ENCODE measurements at places on chromosomes 6 and 20.

DNA sequence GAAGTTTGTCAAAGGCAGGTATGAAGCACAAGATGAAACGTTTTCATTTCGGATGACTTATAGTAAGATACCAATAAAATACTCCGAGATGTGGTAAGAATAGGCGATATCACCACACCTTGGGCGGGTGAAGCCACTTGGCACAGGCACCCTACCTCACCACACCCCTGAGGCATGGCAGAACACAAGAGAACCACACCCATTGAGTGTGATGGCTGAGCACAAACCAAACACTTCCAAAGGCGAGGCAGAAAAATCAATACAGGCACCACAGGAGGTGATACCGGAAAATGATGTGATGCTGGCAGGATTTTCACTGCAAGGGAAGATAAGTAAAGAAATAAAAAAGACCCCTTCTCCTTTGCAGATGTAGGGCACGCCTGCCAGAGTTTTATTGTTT is 332.9 kb upstream of the PRDM1 start:
- DNase-seq = no peak

DNA sequence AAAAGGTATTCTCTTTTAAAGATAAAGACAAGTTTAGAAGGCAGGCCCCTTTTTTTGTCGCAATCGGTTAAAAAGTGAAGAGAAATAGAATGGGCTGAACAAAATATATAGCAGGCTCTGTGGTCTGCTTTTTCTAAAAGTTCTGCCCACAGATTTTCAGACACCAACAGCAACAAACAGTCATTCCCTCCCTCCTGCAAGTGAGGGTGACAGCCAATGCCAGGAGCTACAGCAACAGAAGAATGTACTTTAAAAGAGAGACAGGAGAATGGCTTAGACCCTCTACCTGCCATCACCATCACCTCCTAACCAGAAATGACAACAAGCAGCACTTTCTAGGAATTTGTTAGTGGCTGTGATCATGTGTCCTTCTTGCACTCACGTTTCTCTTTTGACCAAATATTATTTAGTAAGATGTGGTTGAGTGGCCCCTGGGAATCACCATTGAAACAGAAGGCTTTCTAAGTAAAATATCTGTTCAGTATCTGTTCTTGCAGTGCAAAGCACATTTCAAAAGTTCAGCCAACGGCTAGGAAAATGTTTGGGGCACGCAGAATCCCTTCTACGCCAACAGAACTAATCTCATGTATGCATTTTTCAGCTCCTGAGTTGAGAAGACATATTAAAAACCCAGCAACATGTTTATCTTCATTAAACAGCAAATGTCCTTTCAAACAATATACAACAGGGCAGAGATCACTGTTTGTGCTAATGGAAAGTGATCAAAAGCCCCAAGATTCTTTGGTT is 248.5 kb downstream of the ATXN1 start:
- DNase-seq = no peak

DNA sequence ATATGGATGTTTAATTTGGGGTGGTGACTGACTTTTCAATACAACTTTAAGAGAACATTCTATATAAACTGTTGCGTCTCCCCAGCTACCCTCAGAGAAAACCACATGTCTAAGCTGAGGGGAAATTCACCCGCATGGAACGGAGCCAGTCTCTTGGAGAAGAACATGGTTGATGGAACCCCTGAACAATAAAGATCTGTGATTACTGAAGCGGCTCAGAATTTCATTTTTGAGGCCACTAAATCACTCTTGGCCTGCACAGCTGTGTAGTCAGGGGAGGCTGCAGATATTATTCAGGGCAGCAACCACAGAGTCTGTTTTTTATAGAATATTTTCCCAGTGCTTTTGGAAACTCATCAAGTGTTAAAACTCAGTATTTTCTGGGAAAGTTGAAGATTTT is 73.8 kb downstream of the EYA4 start:
- no peak for DNase-seq

- no peak for DNase-seq
These were observed 2.3 kb downstream of the THBS2 start for GRCh38 chr6:169251371-169251802.

DNA sequence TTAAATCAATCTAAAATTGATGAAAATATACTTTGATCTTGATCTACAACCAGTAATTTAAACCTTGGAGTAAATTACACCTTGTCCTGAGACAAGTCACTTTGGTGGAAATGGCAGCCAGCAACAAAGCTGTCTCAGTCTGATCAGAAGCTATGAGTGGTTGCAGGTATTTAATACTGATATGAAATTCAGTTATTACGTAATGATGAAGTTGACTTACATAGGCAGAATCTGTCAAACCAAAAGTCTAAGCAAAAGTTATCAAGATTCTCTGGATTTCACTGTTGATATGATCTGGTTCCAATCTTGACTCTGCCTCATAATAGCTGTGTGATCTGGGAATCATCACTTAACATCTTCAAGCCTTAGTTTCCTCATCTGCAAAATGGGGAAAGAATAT is 27.6 kb upstream of the GSTA5 start:
- DNase-seq = no peak

DNA sequence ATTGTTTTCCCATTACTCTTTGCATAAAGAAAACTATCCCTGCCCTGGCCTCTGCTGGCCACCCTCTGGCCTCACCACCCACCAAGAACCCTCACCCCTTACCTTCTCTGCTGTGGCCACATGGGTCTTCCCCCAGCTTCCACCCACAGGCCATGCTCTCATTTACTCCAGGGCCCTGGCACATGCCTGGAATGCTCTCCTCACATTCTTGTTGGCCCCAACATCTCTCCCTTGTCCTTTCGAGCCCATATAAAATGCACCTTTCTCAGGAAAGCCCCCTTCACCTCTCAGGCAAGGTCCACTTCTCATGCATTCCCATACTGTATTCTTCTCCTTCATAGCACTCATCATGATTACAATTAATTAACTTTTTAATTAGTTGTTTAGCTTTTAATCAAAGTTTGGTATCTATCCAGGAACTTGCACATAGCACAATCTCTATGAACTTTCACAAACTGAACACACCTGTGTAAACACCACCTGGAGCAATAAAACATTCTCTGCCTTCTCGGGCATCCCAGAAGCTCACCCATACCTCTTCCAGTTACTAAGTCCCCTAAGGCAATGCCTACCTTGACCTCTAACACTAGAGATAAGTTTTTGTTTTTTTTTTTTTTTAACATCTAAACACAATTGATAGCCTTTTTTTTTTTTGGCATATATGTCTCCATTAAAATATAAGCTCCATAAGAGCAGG is 617.2 kb downstream of the PTPRT start:
- DNase-seq = no peak

DNA sequence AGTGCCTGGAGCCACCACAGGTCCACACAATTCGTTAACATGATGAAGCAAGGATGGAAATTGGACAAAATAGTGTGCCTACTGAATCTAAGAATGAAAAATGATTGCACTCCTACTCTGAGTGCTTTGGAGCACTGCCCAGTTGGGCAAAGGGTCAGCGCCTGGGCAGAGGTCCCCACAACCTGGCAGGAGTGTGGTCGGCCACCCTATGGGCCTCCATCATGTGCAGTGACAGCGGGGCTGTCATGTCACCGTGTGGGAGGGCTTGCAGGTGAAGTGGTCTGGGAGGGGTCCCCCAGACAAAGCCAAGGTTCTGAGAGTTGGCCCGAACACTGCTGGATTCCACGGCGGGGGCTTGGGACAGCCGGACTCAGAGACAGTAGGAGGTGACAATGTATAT is 36.2 kb upstream of the CD93 start:
- DNase-seq = no peak

GRCh38 chr20:35063168-35063567 is 29.4 kb downstream of the TRPC4AP start:
- no peak for DNase-seq

DNA sequence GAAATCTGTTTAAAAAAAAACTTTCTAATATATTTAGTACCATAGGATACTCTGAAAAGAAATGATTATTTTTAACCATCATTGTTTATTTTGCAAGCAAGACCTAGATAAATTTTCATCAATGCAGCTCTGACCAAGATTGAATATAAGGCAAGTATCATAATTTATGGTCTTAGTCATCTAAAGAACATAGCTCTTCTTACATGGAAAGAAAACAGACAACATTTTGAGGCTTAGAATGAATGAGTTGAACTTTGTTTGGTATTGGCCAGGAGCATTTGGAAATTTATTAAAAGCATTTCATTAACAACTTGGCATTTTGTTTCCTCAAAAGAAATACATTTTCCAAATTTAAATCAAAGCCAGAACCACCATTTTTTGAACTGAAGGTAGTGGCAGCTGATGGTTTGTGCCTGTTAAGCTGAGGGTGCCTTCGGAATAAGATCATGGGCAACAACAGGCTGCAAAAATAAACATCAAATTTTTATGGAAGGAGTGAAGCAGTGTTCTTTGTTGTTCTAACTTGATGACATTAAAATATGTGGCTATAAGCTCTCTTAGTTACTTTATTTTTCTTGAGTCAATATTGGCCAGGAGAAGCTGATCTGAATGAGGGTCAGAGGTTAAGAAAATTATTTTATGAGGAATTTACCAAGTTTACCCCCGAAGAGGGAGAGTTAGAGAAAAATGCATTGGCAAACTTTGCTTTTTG is 6.7 kb upstream of the ATXN1 start:
- no peak for DNase-seq

DNA sequence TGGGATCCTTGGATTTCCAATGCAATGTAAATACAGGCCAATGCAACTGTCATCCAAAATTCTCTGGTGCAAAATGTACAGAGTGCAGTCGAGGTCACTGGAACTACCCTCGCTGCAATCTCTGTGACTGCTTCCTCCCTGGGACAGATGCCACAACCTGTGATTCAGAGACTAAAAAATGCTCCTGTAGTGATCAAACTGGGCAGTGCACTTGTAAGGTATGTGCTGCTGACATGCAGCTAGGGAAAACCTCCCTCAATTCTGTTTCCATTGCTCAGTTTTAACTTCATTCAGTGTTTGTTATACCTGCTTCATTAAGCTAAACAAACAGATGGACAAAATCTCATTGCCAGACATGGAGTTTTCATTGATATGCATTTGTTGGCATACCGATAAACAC is 397.1 kb downstream of the ARHGAP18 start:
- DNase-seq = no peak

DNA sequence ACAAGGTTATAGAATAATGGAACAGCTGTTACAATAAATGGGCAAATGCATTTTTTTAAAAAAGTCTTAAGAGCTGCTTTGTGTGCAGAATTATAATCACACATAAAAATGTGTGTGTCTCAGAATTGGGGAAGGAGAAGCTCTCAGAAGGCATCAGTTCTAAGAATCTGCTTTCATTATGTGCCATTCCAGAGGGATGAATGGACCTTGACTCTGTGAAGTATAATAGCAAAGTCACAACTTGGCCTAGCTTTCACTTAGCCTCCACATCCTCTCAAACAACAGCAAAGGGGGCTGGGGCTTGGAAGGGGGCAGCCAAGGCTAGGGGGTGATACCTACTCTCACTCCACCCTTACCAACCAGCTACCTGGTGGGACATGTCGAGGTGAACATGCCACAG is 265.0 kb downstream of the CDC5L start:
- DNase-seq = no peak

GRCh38 chr6:75101896-75102295 is 104.0 kb downstream of the COL12A1 start:
- DNase-seq = no peak

DNA sequence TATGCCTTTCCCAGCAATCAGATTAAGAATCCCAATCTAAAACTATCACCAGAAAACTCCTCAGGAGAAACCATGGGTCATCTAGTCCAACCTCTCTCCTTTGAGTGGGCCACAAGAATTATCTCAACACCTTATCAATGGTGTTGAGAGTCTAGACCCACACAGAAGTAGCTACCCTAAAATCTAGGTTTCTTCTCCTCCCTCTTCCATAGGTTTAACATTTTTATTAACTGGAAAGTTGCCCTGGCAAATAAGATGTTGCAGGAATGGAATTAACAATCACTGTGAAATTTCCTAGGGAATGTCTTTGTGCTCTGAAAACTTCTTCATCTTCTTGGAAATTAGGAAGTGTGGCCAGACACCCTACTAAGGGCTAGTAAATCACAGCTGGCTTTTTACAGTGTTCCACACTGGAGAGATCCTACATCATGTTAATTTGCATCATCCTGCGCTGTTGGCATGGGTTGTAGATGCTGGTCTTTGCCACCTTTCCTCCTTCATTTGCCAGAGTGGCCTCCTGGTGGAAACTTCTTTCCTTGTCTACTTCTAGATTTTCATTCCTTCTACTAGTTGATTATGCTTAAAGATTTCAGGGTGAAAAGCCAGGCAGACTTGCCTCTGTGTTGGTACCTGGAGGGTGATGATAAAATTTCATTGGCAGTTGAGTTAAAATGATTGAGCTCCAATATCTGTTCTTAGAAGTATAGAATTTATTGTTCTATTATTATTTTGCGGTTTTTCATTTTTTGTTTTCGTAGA is 2.7 kb downstream of the TNFAIP3 start:
- no peak for DNase-seq

GRCh38 chr6:35360349-35361138 is 18.2 kb downstream of the PPARD start:
- DNase-seq = no peak

DNA sequence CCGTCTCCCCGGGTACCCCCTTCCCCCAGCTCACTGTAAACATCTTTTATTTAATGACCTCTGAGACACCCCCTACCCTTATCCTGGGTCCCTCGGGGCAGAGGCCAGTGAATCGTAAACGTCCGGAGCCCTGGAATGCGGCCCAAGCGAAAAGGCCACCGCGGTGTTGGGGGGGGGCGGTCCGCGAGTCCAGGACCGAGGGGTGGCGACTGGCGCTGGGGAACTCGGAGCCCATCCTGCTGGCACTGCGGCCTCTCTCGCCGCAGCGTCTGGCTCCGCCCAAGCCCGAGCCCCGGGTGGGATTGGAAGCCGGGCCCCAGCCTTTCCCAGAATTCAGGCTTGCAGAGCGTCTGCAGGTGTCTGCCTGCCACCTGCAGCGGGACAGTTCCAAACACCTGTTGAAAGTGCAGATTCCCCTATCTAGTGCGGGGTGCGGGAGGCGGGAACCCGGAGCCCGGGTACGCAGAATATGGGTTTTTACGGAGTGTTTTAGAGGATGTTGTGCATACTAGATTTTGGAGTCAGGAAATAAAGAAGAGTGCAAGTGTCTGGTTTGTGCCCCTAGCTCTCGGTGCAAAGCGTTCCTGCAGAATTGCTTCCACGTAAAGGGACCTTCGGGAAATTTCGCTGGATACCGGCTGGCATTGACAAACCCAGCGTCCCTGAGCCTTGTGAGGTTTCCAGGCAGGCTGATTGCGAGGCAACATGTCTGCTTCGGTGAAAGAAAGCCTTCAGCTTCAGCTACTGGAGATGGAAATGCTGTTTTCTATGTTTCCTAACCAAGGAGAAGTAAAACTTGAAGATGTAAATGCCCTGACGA is 800 bp downstream of the RWDD2A start:
- no peak for DNase-seq

GRCh38 chr20:52201395-52201794 is 9.8 kb upstream of the ZFP64 start:
- no peak for DNase-seq
